ENCODE measurements at places on chromosomes 1 and 21.

- no peak for DNase-seq
Measured at GRCh38 chr1:19377812-19378718, 65.9 kb downstream of the SLC66A1 start.

GRCh38 chr1:181784039-181784683, 277.4 kb downstream of the ZNF648 start:
- DNase-seq = no peak

DNA sequence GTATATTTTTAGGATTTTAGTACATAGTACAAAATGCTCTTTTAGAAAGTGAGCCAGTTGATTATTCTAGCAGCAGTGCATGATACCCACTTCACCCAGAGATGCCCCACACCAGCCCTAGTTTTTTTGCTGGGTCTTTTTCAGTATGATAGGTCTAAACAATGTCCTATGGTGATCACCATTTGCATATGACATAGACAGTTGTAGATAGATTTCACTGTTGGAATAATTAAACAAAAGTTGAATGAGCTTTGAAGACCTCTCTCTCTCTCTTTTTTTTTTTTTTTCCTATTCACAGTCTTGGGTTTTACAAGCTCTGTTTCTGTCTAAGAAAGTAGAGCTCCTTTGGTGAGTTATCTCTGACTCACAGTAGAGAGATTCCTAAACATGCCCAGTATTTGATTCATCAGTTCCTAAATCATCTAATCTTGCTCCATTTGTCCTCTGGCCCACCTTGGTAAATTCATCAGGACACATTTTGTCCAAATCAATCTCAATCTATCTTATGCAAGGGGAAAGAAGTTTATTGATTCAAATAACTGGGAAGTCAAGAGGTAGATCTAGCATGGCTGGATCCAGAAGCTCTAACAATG, 44.7 kb upstream of the VAV3 start:
- no peak for DNase-seq

DNA sequence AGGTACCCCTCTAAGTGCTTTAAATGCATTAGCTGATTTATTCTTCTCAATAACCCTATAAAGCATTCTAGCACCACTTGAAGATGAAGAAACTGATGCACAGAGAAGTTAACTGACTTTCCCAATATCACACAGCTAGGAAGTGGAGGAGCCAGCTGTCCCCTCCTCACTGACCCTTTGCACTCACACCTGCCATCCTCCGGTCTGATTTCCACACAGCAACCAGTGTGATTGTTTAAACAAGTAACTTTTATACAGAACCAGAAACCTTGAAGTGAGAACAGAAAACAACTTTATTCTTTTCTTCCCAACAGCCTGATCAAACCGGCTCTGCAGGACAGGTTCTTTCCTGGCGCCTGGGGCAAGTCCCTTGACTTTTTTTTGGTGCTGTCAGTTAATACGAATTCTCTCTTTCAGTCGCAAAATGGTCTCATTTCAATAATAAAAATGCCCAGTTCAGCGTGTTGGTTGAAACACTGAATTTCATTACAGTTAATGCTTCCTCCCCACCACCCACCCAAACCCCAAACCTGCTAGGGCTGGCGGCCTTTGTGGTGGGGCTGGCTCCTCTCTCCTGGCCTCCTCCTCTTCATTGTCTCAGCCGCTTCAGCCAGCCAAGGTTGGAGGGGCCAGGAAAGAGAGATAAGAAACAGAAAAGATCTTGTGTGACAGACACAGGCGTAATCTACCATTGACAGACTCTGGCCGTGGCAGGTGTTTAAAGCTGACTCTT, 26.4 kb upstream of the EEIG2 start:
- no peak for DNase-seq

DNA sequence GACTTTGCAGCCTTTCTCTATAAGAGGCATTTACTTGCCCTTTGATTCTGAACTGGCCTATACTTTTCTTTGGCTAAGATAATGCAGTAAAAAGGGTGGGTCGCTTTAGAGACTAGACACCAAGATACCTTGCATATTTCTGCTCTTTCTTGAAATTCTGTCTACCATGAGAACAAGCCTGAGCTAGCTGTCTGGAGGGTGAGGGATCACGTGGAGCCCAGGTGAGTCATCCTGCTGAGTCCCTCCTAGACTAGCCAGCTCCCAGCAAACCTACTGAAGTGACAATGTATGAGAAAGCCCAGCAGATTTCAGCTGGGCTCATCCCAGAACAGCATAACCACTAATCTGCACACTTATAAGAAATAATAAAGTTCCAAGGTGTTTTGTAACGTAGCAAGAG, 408.0 kb upstream of the KAZN start:
- DNase-seq = no peak

GRCh38 chr1:90206260-90206659, 211.3 kb downstream of the ZNF326 start:
- no peak for DNase-seq

DNA sequence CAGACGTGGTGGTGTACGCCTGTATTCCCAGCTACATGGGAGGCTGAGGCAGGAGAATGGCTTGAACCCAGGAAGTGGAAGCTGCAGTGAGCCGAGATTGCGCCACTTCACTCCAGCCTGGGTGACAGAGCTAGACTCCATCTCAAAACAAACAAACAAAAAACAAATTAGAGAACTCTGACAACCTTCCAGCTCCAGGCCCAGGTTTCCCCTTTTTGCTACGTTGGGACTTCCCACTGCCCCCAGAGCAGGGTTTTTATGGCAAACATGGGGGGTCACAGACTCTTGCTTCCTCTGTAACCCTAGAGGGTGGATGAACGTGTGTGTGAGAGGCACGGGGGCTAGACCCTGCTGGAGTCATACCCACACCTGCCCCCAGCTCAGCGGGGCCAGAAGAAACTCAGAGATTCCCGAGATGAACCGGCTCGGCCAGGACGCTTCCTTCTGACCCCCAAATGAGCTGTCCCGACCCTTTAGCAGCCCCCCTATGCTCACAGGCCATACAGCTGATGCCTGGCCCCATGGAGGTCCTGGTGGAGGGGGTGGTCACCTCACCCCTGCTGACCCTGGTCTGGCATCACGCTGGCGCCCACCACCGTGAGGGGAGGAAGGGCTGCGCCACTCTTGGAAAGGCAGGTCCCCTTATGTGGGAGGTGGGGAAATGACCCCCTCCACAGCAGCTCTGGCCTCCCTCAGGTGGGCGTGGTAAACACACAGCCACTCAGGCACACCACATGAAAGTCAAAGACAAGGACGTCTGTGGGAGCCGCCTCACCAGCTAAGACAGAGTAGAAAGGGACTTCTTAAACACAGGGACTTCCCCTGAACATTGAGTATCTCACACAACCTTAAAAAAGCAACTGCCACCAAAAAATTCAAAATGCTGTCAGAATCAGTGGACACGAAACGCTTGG, 7.1 kb downstream of the GPR157 start:
- DNase-seq = no peak

GRCh38 chr1:195520757-195521156, 1087.5 kb downstream of the KCNT2 start:
- no peak for DNase-seq

DNA sequence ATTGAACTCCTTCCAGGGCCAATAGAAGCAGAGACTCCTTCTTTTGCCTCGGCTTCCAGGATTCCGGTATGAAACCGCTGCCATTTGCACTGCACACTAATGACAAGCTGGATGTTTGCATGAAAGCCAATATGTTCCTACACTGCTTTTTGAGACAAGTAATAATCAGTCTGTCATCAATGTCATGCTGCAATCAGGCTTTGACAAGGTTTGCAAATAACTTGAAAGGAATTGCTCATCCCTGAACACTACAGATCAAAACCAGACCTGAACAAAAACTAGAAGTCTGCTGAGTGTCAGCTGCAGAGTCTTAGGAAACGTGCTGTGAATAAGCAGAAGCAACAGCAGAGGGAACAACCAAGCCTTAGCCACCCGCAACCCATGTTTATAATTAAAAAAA, 720.7 kb upstream of the CXADR start:
- no peak for DNase-seq

DNA sequence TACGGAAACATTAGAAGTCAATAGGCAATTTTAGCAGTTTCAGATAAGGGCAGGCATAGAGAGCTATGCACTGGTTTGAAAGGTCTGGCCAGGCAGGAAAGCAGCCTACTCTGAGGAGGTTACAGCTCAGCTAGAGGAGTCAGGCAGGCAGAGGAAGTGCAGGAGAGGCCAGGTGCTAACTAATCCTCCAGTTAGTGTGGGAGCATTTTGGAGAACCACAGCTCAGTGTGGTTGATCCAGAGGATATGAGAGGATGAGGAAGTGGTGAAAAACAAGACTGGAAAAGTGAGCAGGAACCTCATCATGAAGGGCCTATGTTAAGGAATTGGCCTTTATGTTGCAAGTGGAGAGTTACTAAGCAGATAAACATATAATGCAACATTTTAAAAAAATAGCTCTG, 282.4 kb upstream of the SGIP1 start:
- DNase-seq = no peak

GRCh38 chr1:224513383-224513782, 78.8 kb upstream of the WDR26 start:
- DNase-seq = no peak

DNA sequence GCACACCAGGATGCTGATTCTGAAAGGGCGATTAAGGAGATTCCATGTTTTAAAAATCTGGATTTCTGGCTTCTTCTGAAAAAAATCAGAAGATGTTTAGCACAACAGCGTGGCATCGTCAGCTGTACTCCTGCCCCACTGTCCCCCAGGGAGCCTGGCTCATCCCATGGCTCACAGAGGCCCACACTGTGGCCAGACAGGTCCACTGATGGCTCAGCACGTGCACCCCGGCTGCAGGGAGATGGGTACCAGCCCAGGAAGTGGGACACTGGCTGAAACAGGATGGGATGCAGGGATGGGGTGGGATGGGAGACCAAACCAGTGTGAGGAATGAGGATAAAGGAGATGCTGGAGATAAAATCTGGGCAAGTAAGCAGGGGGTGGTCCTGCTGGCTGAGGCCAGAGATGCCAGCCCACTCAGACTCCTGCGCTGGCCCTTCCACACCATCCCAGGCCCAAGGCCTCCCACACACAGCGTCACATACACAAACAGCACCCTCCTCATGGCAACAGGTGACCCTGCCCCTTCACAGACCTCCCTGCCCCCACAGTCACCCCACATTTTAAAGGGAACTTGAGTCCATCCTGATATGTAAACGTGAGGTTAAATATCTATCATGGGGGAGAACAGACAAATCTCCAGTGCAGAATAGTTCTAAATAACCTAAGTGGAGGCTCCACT, 23.9 kb upstream of the SAMD11 start:
- no peak for DNase-seq

DNA sequence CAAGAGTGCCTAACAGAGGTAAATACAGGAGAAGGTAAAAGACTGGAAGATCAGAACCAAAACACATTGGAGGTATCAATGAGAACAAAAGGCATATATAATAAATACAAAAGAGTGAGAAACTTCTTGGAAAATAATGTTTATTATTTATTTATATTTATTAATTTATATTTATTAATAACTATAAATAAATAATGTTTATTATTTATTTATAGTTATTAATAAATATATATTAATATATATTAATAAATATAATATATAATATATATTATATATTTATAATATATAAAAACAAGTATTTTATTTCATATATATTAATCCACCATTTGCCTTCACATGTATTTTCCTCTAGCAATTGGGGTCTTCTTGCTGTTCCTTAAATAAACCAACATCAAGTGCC, 391.9 kb downstream of the GPATCH2 start:
- no peak for DNase-seq

GRCh38 chr1:169367096-169367685, 406 bp downstream of the NME7 start:
- DNase-seq = no peak

GRCh38 chr21:43195121-43196021, 26.6 kb downstream of the CRYAA start:
- no peak for DNase-seq

- DNase-seq = no peak
Measured at GRCh38 chr1:96473791-96474434, 247.7 kb upstream of the PTBP2 start.

- no peak for DNase-seq
Measured at GRCh38 chr1:239274242-239274830, 112.0 kb upstream of the CHRM3 start.

- DNase-seq = no peak
Measured at GRCh38 chr1:213103377-213104306, 52.6 kb downstream of the RPS6KC1 start.

DNA sequence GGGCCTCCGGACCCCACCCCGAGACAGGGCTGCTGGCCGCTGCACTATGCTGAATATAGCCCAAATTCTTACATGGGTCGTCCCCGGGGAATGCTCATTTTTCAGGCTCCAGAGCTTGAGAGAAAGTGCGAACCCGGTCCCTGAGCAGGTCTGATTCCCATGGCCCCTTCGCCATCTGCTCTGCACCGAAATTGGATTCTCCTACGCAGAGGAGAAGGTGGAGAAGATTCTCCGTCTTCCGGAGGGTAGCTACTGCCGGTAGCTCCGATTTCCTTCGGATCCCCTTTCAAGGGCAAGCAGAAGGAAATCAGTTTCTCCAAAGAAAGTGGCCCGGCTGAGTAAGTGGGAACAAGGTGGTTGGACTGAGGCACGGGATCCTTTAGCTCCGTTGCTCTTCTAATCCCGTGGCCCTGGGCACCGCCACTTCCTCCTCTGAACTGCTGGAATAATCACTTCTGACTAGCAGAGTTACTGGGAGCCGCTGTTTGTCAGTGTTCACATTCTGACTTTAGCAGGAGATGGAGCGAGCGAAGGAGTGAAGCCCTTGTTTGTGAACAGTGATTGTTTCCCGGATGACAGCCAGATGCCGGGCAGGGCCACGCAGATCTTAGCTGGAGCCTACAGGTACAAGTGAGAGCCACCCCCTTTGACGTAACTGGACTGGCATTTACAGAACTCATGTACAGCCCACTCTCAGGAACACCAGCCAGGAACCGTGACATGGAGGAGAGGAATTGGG, 1.1 kb upstream of the ZNF496 start:
- no peak for DNase-seq
